ENCODE measurements at places on chromosomes 4 and X. TPM values are rescaled to one million over a fixed set of nuclear protein-coding genes. Genes with fewer than 3 reads are reported as not detected.

The C4orf54 gene
- not detected for total RNA-seq

The MAP7D3 gene
- total RNA-seq: 13.9 TPM

GRCh38 chr4:152690706-152691651 lies 11.2 kb upstream of the TMEM154 start:
- no peak for DNase-seq

The NUP62CL gene
- 3.0 TPM for total RNA-seq

GRCh38 chr4:81165861-81166430 lies 49.1 kb downstream of the PRKG2 start:
- DNase-seq: no peak

GRCh38 chr4:7595934-7596461 lies 161.3 kb upstream of the PSAPL1 start:
- no peak for DNase-seq

DNA sequence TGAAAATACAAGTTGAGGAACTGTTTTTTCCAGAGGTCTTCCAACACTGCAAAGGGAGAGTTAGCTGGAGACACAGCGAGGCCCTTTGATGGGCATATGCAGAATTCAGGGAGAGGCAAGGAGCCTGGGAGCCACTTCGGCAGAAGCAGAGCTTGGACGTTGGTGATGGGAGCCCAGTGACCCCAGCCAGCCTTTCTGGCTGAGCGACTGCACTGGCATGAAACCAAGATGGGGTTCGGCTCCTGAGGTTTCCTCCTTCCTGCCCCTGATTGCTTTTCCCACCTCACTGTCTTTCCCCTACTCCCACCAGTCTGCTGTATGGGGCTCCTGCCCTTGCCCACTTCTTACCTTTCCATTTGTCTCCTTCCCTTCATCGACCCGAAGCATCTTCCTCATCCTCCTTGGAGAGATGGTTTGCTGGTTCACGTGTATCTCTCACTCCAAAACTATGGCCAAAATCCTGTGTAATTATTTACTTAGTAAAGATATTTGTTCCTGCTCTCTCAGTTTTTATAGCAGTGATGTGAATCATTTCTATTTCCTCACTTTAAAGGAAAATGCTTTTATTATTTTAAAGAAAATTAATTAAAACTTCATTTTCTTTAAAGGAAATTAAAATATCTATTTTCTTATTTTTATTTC lies 100.5 kb downstream of the NFKB1 start:
- no peak for DNase-seq

DNA sequence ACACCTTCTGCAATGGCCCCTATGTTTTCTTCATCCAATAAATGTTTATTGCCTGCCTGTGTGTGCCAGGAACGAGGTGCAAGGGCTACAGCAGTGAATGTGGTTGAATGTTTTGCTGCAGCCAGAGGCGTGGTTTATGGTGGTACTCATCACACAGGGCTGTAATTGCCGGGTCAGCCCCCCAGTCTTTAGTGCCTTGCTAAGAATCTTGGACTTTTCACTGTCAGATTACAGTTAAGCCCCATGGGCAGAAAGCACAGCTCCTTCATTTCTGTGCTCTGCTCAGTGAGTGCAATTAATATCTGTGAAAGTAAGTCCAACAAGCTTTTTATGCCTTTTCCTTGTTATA lies 67.8 kb downstream of the TAPT1 start:
- peak; percentile 18 for DNase-seq

DNA sequence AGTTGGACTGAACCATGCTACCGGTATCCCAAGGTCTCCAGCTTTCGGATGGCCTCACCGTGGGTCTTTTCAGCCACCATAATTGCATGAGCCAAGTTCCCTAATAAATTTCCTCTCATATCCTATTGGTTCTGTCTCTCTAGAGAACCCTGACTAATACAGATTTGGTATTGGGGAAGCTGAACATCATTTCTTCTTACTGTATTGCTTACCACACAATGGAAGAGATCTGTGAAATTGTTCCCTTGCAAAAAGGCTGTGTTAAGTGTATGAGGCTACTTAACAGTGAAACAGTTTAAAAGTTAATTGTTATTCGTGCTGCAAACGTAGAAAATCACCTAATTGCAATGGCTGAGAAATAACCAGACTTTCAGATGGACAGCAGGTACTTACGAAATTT lies 34.0 kb downstream of the PLAC8 start:
- DNase-seq: no peak

GRCh38 chr4:121785479-121785878 lies 15.6 kb upstream of the EXOSC9 start:
- no peak for DNase-seq

- no peak for DNase-seq
Measured at GRCh38 chr4:149823769-149824221, 8.2 kb upstream of the IQCM start.
